GM23248 (cell line): ENCODE measurements at places on chromosomes 2 and 18.

GRCh38 chr2:19736191-19736831 lies 165.5 kb downstream of the TTC32 start:
- no peaks in the 10 kb centered on the region for H3K36me3 ChIP-seq
- no peaks in the 10 kb centered on the region for H3K27me3 ChIP-seq
- no peak overlapping the region for H3K27ac ChIP-seq
- no peak for DNase-seq

DNA sequence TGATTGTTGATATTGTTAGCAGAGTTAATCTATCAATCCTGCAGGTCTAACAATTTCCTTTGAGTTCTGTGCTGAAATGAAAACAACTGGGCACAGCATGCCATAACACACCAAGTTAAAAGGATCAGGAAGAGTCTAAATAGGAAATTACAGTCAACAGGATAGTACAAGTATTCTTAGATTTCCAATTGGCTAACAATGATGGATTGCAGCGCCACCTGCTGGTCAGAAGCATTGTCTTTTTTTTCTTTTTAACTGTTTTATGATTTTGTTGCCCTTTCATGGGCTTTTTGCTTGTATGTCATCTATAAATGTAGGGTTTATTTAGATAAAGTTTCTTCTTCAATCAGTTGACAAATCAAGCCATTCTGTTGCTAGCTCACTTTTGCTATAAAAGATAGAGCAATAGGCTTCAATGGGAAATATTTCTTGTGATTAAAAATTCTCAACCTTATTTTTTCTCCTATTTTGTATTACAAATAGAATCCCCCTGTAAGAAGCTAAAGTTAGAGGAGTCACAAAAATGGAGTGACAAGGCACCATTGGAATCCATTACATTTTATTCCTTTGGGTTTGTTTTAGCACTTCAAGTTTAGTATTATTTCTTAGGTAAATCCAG lies 40.8 kb upstream of the RPRM start:
- H3K27me3 ChIP-seq = no peaks in the 10 kb centered on the region
- H3K4me1 ChIP-seq = no peaks in the 10 kb centered on the region
- no peak overlapping the region for H3K27ac ChIP-seq
- no peak overlapping the region for H3K4me3 ChIP-seq

- no peak overlapping the region for H3K4me3 ChIP-seq
- H3K27ac ChIP-seq = no peak overlapping the region
- no peaks in the 10 kb centered on the region for H3K27me3 ChIP-seq
Observed at GRCh38 chr18:79754831-79755351, 42.8 kb upstream of the KCNG2 start.

DNA sequence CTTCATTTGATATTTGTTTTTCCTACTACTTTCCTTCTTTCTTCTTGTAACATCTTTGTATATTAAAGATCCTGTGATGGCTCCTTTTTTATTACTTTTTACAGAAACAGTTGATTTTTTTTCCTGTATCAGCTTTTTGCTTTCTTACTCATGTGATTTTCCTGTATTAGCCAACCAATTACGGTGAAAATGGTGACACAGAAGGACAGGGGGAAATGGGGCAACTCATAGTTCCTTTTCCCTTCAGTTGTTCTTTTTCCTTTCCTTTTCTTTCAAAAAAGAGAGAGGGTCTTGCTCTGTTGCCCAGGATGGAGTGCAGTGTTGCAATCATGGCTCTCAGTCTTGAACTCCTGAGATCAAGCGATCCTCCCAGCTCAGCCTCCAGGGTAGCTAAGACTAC lies 117.8 kb downstream of the ATL2 start:
- H3K4me1 ChIP-seq = no peaks in the 10 kb centered on the region
- no peak for DNase-seq
- H3K27me3 ChIP-seq = no peaks in the 10 kb centered on the region; the same call in 1 of the 2 replicates
- no peak overlapping the region for H3K4me3 ChIP-seq
- no peaks in the 10 kb centered on the region for H3K36me3 ChIP-seq
- H3K27ac ChIP-seq = no peak overlapping the region

DNA sequence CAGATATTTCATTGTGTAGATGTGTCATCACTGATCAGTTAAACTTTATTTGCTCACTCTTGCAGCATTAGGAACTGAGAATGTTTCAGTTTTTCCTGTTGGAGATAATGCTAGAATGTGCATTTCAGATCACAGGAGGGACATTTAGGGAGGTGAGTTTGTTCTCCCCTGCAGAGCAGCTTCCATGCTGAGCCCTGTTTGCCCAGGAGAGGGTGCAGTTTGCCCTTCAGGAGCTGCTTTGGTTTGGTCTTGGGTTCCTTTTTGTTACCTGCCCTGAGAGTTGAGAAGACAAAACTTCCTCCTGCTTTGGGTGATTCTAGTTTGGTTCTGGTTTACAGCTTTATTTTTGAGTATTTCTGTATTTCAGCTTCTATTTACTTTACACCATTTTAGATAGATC lies 49.9 kb downstream of the DGKD start:
- peak; percentile 52 for DNase-seq
- no peaks in the 10 kb centered on the region for H3K27me3 ChIP-seq
- no peaks in the 10 kb centered on the region for H3K36me3 ChIP-seq
- no peaks in the 10 kb centered on the region for H3K4me1 ChIP-seq
- no peak overlapping the region for H3K4me3 ChIP-seq

- DNase-seq = peak; percentile 28
- H3K4me1 ChIP-seq = no peaks in the 10 kb centered on the region
- no peak overlapping the region for H3K27ac ChIP-seq
- H3K4me3 ChIP-seq = no peak overlapping the region
- no peaks in the 10 kb centered on the region for H3K36me3 ChIP-seq
Observed at GRCh38 chr2:200171731-200172482, 134.6 kb upstream of the SPATS2L start.

- H3K27ac ChIP-seq = no peak overlapping the region
- no peak overlapping the region for H3K4me3 ChIP-seq
- 0 out of 2 replicates have a peak, but pooled peaks cover 4% of the 10 kb centered on the region for H3K4me1 ChIP-seq
- peak; percentile 40 for DNase-seq
Observed at GRCh38 chr2:99571954-99572353, 82.1 kb upstream of the REV1 start.

- H3K27ac ChIP-seq = peak overlapping the region; percentile 94
- H3K4me3 ChIP-seq = peak overlapping the region; percentile 95
- H3K27me3 ChIP-seq = no peaks in the 10 kb centered on the region
- peaks cover 30% of the 10 kb centered on the region for H3K4me1 ChIP-seq
Observed at GRCh38 chr18:2572171-2572569, 813 bp downstream of the NDC80 start.

- H3K27me3 ChIP-seq = no peaks in the 10 kb centered on the region
- peaks cover 12% of the 10 kb centered on the region for H3K4me1 ChIP-seq
- no peak overlapping the region for H3K27ac ChIP-seq
- DNase-seq = no peak
Observed at GRCh38 chr2:67456428-67456827, 59.3 kb downstream of the ETAA1 start.

- no peaks in the 10 kb centered on the region for H3K36me3 ChIP-seq
- peaks cover 7% of the 10 kb centered on the region; the same call in 1 of the 2 replicates for H3K4me1 ChIP-seq
Observed at GRCh38 chr2:127034883-127035611, 71.9 kb downstream of the BIN1 start.

DNA sequence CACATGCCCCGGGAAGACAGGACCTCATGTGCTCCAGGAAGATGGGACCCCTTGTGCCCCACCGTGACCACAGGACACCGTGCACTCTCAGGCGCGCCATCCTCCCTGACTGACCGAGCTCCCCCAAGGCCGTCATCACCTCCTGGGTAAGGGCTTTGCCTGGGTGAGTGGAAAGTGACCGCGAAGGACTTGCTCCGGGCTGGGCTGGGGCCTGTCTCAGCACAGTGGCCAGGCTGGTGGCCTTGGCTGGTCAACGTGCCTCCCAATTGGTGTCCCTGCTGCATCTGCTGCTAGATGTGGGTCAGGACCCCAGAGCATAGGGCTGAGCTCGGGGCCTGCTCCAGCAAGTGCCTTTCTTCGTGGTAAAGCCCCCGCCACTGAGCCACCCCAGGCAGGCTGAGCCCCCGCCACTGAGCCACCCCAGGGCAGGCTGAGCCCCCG lies 69.7 kb upstream of the CTDP1 start:
- H3K36me3 ChIP-seq = no peaks in the 10 kb centered on the region
- peaks cover 15% of the 10 kb centered on the region for H3K27me3 ChIP-seq
- no peak overlapping the region for H3K4me3 ChIP-seq

- H3K4me1 ChIP-seq = no peaks in the 10 kb centered on the region
- H3K36me3 ChIP-seq = no peaks in the 10 kb centered on the region; the same call in 1 of the 2 replicates
- DNase-seq = no peak
- no peaks in the 10 kb centered on the region for H3K27me3 ChIP-seq
Observed at GRCh38 chr2:20744366-20745335, 77.7 kb downstream of the GDF7 start.

- no peaks in the 10 kb centered on the region for H3K27me3 ChIP-seq
- H3K4me1 ChIP-seq = peaks cover 20% of the 10 kb centered on the region
- H3K27ac ChIP-seq = no peak overlapping the region
- no peak for DNase-seq
- no peak overlapping the region for H3K4me3 ChIP-seq
Observed at GRCh38 chr2:7625392-7626138, 708.4 kb downstream of the RNF144A start.

- peaks cover 3% of the 10 kb centered on the region for H3K4me1 ChIP-seq
- DNase-seq = no peak
- no peaks in the 10 kb centered on the region for H3K36me3 ChIP-seq
- H3K27me3 ChIP-seq = no peaks in the 10 kb centered on the region
- no peak overlapping the region for H3K27ac ChIP-seq
Observed at GRCh38 chr2:43419876-43420275, 176.0 kb downstream of the THADA start.

GRCh38 chr2:20225294-20226151 lies 593 bp upstream of the SDC1 start:
- H3K27me3 ChIP-seq = no peaks in the 10 kb centered on the region
- no peaks in the 10 kb centered on the region for H3K36me3 ChIP-seq
- peak; percentile 64 for DNase-seq
- H3K27ac ChIP-seq = no peak overlapping the region
- H3K4me3 ChIP-seq = peak overlapping the region; percentile 76
- H3K4me1 ChIP-seq = peaks cover 21% of the 10 kb centered on the region

GRCh38 chr18:54765636-54766375 lies 62.5 kb upstream of the RAB27B start:
- DNase-seq = no peak
- H3K4me3 ChIP-seq = no peak overlapping the region
- no peaks in the 10 kb centered on the region for H3K27me3 ChIP-seq
- no peak overlapping the region for H3K27ac ChIP-seq
- peaks cover 7% of the 10 kb centered on the region; the same call in 1 of the 2 replicates for H3K4me1 ChIP-seq
- H3K36me3 ChIP-seq = no peaks in the 10 kb centered on the region

- peaks cover 24% of the 10 kb centered on the region for H3K27me3 ChIP-seq
- no peaks in the 10 kb centered on the region for H3K4me1 ChIP-seq
- no peak overlapping the region for H3K27ac ChIP-seq
- no peak overlapping the region for H3K4me3 ChIP-seq
- no peak for DNase-seq
Observed at GRCh38 chr2:43874776-43875451, 36.1 kb downstream of the ABCG8 start.

DNA sequence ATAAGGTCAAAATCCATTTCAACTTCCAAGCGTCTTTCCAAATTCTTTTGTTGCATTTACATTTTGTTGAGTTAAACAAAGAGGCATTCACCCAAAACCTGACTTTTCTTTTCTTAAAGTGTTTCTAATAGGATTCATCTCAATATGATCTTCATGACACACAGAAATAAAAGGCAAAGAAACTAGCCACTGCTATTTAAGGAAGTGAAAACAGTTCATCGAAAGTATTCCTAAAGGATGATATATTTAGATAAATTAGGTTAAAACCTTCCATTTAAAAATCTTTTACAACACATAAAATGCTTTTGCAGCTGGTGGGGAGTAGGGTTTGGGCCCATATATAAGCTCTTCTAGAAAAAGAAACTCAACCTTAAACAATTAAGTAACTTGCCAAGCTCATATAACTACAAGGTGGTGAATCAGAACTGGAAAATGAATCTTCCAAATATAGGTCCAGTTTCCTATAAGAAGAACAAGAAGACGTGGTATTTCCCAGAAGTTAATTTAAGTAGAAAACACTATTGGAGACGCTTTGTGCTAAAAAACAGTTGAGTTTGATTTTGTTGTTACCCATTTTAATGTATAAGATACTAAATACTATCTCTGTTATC lies 336.0 kb upstream of the HNRNPA3 start:
- DNase-seq = no peak
- no peak overlapping the region for H3K4me3 ChIP-seq
- no peaks in the 10 kb centered on the region for H3K36me3 ChIP-seq
- H3K4me1 ChIP-seq = no peaks in the 10 kb centered on the region
- H3K27me3 ChIP-seq = peaks cover 12% of the 10 kb centered on the region; the same call in 1 of the 2 replicates
- H3K27ac ChIP-seq = no peak overlapping the region

GRCh38 chr2:240530181-240530580 lies 27.6 kb downstream of the ANKMY1 start:
- no peak for DNase-seq
- no peak overlapping the region for H3K4me3 ChIP-seq
- H3K36me3 ChIP-seq = peaks cover 10% of the 10 kb centered on the region
- no peaks in the 10 kb centered on the region for H3K4me1 ChIP-seq
- no peak overlapping the region for H3K27ac ChIP-seq

DNA sequence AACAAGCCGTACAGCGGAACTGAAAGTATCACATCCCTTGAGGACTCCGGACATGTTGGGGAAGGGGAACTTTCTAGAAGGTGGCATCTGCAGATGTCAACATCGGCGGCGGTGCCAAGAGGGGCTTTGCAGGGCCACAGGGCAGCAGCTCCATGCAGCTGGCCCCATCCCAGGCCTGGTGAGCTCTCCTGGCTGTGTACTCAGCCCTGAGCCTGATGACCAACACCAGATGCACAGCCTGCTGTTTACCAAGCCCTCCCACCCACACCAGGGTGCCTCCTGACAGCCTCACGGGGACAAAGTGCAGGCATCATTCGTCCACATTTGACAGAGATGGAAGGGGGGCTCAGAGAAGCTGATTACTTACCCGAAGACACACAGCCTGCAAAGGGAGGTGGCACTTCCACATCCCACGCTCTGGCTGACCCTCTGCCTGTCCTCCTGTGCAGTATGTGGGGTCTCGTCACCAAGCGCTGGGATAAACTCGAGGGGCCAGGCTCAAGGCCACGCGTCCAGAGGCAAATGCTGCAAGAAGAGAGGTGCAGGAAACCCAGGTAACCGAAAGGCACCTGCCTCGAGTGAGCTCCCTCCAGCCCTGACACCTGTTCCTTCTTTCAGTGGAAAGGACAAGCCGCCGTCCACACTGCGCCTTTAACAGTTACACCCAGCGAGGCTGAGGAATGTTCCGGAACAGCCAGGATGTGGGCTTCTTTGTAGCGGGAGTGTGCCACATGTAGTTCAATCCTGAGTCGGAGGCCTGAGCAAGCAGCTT lies 69.0 kb upstream of the ASAP2 start:
- H3K4me3 ChIP-seq = no peak overlapping the region
- no peak for DNase-seq

GRCh38 chr2:180690611-180691010 lies 289.8 kb upstream of the UBE2E3 start:
- H3K4me1 ChIP-seq = peaks cover 20% of the 10 kb centered on the region
- no peaks in the 10 kb centered on the region for H3K36me3 ChIP-seq
- H3K27me3 ChIP-seq = no peaks in the 10 kb centered on the region
